Stimulated activated CD8-positive, alpha-beta memory T cell treated with anti-CD3 and anti-CD28 coated beads, Interleukin-2, amount 100 ng/mL, for 1 hour (primary cell): ENCODE measurements at places on chromosomes 3 and 15.

DNA sequence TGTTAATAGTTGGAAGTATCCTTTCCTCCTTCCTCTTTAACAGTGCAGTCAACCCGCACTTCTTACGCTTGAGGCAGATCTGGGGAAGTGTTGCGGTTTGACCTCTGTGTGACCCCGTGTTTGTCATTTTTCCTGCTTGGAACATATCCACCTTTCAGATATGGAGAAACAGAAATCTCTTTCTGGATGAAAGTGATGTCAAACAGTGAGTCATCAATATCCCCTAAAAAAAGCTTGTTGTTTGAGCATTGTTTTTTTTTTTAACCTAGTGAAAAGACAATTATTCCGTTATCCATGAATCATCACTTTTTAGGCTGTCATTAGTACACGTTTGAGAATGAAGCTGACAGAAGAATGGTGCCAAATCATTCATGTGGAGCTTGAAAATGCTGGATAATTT is 293.7 kb downstream of the ARPP21 start:
- no peak for DNase-seq

- DNase-seq, result no peak
These were observed 86.9 kb downstream of the CDIN1 start for GRCh38 chr15:36666228-36666905.

- DNase-seq, result no peak
These were observed 136.7 kb downstream of the CCNL1 start for GRCh38 chr3:157023226-157023625.

DNA sequence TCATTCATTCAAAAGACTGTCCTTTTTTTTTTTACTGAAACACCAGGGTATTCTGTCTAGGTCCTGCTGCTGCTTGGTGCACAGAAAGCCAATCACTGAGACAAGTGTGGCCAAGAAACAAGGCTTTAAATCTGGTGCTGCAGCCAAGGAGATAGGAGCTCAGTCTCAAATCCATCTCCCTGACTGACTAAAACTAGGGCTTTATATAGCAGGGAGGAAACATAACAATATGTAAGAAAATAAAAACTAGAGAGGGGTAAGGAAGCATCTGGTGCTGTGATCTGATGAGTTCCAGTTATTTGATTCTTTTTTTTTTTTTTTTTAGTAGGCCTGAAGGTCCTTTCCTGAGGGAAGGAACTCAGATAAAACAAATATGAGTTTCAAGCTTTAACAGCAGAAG is 139.8 kb downstream of the ATG7 start:
- no peak for DNase-seq

DNA sequence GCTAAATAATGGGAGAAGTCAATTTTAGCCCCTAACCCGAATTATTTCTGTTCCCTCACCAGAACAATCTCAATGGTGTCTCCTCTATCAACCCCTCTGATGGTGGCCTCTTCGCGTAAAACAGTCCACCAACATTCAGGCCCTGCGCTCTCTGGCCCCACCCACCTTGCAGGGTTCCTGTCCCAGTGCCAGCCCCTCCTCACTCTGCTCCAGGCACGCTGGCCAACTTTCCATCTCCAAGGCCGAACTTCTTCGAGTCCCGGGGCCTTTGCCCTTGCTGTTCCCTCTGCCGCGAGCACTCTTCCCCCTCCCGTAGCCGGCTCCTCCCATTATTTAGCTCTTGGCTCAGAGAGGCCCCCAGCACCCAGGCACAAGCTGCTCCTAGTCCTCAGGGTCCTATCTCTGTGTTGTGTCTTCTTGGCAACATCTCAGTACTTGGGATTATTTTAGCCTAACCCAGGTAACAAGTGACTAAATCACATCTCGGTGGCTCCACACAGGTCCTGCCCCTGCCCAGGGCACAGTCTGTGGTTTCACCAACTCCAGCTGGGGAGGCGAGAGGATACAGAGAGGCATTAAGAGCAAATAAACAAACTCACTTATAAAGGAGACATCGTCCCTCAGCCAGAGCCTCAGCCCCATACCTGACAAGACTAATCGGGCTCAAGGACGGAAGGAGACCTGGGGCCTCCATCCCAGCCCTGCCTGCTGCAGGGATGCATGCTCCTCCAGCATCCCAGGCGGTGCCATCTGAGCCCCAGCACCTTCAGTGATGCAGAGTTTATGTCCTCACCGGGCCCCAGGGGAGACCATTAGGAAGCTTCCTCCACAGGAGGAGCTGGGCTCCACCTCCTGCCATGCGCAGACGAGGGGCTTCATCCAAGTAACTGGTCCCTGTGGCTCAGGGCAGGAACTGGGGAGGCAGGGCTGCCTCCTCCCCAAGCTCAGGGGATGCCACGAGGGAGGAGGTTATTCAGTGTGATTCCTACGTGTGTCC is 19.7 kb upstream of the IQSEC1 start:
- DNase-seq, result no peak

DNA sequence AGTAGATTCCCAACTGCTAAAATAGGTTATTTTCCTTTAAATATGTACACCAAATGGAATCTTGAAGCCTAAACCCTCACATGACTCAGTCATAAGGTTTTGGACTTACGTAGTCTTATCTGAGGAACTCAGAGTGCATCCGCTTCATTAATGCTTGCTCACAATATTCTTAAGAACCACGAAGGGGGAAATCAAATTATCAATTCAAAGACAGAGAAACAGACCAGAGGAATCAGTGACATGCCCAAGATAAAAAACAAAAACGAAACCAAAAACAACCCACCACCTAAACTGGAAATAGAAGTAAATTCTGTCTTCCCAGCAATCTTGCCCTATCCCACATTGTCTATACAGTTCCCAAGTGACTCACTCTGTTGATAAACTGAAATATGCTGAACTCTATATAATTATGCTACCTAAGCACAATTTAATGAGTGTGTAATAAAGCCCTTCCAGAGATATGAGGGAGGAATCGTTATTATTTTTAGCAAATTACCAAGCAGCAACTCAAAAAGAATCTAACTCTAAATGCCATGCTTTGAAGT is 135.4 kb upstream of the CBLB start:
- no peak for DNase-seq
